Activated gamma-delta T cell treated with anti-CD3 and anti-CD28 coated beads, Interleukin-2, amount 50 U/mL, for 16 hours (primary cell): ENCODE measurements at places on chromosomes 5 and 9.

DNA sequence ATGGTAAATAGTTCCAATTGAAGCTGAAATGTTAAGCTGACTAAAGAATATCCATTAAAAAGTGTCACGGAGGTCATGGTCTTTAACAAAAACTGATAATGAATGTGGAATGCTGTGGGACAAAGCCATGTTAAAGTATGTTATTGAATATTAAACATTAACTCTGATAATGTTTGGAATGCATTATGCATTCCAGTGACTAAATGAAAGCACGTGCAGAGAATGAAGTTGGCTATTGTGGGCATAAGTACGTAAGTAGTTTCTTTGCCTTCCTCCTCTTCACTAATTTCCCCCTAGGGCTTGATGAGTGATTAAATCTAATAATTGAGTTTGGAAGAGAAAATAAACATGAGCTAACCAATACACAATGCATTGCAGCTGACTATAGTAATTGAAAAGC, 640.4 kb upstream of the CDH10 start:
- DNase-seq, result no peak

- DNase-seq, result no peak
Observed at GRCh38 chr9:36314740-36315139, 56.5 kb upstream of the GNE start.

- DNase-seq, result no peak
Observed at GRCh38 chr5:57082441-57083067, 91.3 kb upstream of the GPBP1 start.

- no peak for DNase-seq
Observed at GRCh38 chr5:145951071-145951470, 14.7 kb downstream of the SH3RF2 start.

DNA sequence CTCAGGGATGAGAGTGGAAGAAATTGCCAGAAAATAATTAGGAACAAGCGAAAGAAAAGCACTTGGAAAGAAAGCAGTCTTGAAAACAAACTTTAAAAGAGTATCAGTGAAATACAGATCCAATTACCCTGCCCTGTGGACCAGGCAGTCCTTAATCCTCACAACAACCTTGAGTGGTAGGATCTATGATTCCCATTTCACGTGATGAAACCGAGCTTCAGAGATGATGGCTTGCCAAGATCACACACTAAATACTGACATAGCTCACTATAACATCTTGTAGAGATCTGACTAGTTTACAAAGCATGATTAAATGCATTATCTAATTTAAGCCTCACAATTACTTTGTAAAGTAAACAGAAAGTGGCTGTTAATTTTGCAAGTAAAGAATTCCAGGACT, 55.5 kb upstream of the ABCA1 start:
- DNase-seq, result no peak

DNA sequence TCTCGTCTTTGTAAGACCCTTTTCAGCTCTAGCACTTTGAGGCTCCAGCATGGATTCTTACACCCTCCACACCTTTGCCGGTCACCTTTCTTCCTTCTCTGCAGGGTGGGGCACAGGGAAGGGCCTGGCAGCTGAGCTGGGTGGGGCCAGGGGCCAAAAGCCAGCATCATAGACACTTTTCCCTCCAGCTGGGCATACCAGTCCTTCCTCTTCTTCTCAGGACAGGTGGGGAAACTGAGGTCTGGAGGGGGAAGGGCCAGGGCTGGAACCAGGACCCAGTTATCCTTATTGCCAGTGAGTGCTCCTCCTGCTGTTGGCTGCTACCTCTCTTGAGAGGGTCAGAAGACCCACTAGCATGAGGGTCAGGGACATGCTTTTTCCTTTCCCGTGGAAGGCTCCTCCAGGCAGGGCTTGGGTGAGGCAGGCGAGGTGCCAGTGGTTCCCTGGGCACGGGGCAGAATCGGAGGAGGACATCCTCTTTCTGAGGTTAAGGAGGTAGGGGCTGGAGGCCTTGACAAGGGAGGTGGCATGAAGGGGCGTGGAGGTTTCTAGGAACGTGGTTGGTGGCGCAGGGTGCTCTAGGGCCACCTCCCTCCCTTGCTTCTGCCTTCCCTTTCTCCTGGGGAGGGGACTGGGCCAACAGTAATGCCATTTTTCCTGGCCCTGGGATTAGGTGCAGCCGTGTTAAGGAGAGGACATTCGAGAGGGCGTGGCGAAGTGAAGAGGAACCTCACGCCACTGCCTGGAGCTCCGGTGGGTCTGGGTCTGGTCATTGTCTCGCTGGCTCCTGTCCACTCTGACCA, at the start of gene NDST1:
Gene NDST1, plus strand, starts transcription at position 658 of the 803 bp plus-strand sequence. CDS start 13,124 bp downstream, outside the sequence.
- no peak for DNase-seq
